ENCODE measurements at places on chromosomes 2 and 18.
A peak's percentile ranks its signal among the peaks of the same experiment; 100 is the strongest.

DNA sequence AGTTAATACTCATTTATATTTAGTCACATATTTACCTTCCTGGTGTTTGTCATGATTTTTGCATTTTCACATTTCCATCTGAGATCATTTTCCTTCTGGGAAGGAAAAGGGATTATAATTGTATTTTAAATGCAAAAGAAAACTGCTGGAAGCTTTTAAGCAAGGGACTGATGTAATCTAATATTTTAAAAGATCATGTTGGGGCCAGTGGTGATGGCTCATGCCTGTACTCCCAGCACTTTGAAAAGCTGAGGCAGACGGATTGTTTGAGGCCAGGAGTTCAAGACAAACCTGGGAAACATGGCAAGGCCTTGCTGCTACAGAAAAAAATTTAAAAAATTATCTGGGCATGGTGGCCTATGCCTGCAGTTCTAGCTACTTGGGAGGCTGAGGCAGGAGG lies 149.0 kb downstream of the MIB1 start:
- DNase-seq = no peak

DNA sequence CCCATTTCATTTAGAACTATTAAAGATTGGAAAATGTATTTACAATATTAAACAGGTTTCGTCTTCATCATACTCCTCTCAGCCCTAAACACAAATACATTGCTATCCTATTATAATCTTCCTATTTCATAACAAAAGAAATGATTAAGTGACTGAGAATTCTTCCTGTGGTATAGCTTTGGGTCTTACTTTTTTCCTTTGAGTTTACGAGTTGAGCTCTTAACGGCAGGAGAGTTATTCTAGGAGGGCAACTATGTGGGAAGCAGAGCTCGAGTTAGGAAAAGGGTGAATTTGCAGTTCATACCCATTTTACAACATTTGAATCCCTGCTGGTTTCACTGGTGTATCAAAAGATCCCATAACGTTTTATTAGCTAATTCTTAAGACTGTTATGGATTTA lies 105.0 kb downstream of the FIGN start:
- no peak for DNase-seq

GRCh38 chr2:69204654-69205053 lies 182.4 kb downstream of the GFPT1 start:
- no peak for DNase-seq

DNA sequence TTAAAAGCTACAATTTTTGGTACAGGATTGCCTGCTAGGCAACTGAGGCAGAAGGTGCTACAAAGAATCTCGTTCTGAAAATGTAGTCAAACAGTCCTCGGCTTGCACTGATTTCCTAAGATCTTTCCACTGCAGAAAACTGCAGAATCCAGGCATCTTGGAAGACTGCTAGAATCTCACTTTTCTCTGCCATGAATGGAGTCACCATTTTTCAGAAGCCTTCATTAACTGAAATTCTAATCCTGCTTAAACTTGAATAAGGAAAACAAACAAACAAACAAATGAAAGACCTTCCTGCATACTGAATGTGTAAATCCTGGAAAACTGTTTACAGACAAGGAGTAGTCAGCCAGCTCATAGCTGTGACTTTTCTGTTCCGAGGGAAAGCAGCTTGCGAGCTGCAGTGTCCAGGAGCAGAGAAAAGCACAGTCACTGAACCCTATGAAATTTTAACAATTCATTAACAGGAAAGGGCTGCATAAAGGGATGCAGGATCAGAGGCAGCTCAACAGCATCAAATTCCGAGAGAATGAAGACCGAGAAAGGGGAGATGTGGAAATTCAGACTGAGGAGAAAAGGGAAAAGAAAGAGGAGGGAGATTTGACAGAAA lies 210.5 kb upstream of the PIK3C3 start:
- DNase-seq = peak; percentile 60

- DNase-seq = peak; percentile 23
Measured at GRCh38 chr18:36464126-36464651, 166.7 kb downstream of the FHOD3 start.

- DNase-seq = no peak
Measured at GRCh38 chr2:212939777-212940531, 211.5 kb downstream of the IKZF2 start.

GRCh38 chr2:195945056-195945455 lies 123.6 kb downstream of the DNAH7 start:
- no peak for DNase-seq

- peak; percentile 70 for DNase-seq
Measured at GRCh38 chr2:63189026-63189425, 138.4 kb downstream of the OTX1 start.

GRCh38 chr2:60553495-60554073 lies at the start of gene BCL11A:
Gene BCL11A, minus strand, starts transcription at chr2:60553654. Its CDS starts 384 bp downstream, at chr2:60553270.
- DNase-seq = peak; percentile 80

- no peak for DNase-seq
Measured at GRCh38 chr2:240918258-240919091, 12.3 kb downstream of the CROCC2 start.

Data from neural progenitor cell (in vitro differentiated cells).